ENCODE measurements at places on chromosomes 7 and 10. TPM values are rescaled to one million over a fixed set of nuclear protein-coding genes. Genes with fewer than 3 reads are reported as not detected.

Gene ARMC3
- not detected for polyA plus RNA-seq

Gene ANKRD1
- polyA plus RNA-seq, result not detected

Gene CLRN3
- not detected for polyA plus RNA-seq

Gene FGFR2
- polyA plus RNA-seq, result not detected

DNA sequence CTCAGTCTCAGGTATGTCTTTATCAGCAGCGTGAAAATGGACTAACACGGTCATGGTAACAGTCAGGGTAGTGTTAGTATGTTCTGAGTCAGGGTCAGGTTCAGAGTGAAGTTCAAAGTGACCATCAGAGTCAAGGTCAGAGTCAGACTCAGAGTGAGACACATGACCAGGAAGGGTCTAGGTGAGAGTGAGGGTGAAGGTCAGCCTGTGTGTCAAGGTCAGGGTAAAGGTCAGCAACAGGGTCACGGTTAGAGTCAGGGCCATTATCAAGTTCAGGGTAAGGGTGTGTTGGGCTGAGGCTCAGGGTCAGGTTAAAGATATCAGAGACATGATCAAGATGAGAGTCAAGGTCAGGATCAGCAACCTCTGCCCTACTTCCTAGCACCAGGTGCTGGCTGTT, 4.0 kb downstream of the MRPS24 start:
- no peak for DNase-seq

DNA sequence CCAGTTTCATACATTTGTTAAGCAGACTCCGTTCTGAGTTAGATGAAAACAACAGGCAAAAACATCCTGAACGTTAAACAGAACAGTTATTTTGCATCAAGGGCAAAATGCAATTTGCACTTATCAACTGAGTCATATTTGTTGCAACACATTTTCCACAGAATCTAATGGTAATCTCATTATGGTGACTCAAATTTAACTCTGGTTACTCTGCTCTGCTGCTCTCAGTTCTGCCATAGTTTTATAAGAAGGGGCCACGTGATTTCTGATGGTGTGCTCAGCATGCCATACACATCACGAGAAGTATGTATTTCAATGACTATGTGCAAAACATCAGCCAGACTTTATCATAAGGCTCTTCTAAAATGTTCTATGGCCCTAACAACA, 148.8 kb downstream of the CHCHD3 start:
- no peak for DNase-seq

DNA sequence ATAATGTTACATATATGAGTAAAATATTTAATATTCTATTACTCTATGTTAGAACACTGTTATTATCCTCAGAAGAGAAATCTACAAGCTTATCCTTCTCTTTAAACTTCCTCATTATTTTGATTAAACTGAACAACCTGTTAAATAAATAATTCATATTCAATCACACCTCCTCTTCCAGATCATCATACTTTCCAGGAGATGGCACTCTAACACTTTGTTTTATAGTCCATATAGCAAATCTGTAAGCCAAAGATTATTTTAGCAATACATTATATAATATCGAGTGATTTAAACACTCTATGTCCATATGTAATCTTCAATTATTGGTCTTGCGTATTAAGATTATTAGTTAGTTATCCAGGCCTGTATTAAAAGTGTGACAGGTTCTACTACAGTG, 694.1 kb downstream of the ANKRD7 start:
- DNase-seq, result no peak

- DNase-seq, result no peak
Measured at GRCh38 chr7:128757203-128757602, 18.0 kb downstream of the CALU start.

DNA sequence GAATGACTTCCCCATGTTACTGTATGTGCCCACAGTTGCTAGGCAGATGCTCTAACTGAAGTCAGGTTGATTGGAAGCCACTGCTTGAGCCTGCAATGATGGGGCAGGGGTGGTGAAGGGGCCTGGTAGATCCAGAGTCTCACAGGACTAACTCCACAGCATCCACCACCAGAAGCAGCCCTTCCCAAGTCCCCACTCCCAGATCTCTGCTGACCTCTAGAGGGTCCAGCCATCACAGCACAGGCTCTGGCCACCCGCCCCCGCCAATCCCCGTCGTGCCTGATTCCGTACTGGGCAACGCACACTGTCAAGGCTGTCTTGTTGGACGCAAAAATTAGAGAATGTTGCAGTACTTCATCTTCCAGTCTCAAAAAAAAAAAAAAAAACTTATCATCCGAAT, 136.8 kb upstream of the PDE1C start:
- no peak for DNase-seq

GRCh38 chr7:19275000-19275399, 129.8 kb upstream of the FERD3L start:
- DNase-seq, result no peak

- DNase-seq, result no peak
Measured at GRCh38 chr10:71244431-71245419, 32.4 kb downstream of the UNC5B start.

- DNase-seq, result no peak
Measured at GRCh38 chr7:51045319-51046102, 262.8 kb upstream of the GRB10 start.
